Stimulated activated CD4-positive, alpha-beta T cell treated with anti-CD3 and anti-CD28 coated beads, Interleukin-12 subunit alpha, Interleukin-12 subunit beta, amount 100 ng/mL, for 48 hours (primary cell): ENCODE measurements at places on chromosomes 7 and 10.

DNA sequence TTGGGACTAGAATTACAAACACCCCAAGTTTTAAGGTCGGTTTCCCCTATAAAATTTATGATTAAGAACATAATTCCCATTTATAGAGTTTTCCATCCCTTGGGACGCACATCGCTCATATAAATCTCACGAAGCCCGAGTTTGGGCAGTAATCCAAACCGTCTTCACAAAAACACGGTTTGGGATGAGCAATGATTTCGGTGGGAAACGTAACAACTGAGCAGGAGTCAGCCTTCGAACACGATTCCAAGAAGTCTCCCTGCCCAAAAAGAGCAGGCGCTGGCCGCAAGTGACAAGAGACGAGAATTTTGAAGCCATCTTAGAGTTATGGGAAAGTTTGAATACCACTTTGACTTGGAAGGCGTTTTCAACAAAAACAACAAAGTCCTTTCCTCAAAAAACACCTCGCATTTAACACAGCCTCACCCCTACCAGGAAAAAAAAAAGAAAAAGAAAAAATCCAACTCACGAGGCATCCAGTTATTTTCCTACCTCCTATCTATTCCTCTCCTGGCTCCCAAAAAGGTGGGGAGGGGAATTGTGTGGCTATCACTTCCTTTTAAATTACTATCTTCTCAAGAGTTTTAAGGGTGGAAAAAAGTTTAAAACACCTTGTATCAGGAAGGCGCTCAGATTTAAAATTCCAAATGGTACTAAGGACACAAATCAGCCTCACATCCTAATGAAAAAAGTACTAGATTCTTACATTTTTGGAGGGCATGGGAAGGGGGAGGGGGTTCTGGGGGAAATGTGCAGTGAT, 1.6 kb downstream of the SEPHS1 start:
- no peak for DNase-seq

GRCh38 chr10:124746992-124747391, 2.8 kb upstream of the FAM53B start:
- no peak for DNase-seq

GRCh38 chr7:2787251-2787951, 56.7 kb downstream of the GNA12 start:
- DNase-seq, result no peak

DNA sequence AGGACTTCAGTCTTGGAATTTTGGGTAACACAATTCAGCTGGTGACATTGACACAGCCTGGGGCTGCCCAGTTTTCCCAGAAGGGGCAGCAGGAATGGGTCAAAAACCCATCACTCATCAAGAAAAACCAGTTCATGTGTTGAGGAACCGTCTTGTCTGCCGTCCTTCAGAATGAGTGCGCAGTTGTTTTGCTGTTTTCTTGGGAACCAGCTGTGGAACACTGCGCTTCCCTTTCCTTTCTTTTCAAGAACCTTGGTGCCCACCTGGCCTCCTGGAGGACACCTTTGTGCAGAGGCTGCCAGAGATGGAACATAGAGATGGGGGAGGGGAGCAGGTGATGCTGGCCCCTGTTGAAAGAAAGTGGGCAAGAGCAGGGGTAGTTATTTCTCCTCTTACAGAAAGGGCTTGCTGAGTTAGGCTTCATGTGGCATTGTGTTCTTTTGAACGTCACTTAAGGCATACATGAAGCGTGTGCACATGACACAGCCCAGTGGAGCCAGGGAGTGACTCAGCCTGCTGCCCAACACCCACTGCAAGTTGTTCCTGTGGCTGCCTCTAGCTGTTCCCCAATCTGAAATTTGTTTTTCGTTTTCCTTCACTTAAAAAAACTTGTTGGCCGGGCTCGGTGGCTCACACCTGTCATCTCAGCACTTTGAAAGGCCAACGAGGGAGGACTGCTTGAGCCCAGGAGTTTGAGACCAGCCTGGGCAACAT, 87.4 kb upstream of the TNS3 start:
- no peak for DNase-seq

DNA sequence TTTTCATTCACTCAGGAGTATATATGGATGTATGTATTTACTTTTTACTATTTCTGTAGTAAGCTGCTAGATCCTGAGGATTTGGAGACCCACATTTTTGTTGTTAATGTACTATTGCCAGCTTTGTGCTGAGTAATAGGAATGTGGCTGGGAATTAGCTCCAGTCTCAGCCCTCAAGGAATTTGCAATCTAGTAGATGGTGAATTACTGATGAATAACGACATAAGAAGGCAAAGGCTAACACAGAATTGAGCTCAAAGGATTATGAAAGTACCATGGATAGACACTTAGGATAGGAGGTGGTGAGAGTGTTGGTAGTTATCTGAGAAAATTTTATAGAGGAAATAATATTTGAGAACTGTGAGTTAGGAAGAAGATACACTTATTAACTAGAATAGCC, 19.9 kb downstream of the CASD1 start:
- DNase-seq, result no peak

- no peak for DNase-seq
These were observed 3.9 kb downstream of the ADD3 start for GRCh38 chr10:110011681-110012080.

GRCh38 chr7:30771880-30772425, 736 bp downstream of the MINDY4 start:
- DNase-seq, result no peak

GRCh38 chr7:151736403-151736909, 140.5 kb downstream of the PRKAG2 start:
- DNase-seq, result no peak

- DNase-seq, result no peak
These were observed 49.1 kb downstream of the SYPL1 start for GRCh38 chr7:106063024-106063423.

DNA sequence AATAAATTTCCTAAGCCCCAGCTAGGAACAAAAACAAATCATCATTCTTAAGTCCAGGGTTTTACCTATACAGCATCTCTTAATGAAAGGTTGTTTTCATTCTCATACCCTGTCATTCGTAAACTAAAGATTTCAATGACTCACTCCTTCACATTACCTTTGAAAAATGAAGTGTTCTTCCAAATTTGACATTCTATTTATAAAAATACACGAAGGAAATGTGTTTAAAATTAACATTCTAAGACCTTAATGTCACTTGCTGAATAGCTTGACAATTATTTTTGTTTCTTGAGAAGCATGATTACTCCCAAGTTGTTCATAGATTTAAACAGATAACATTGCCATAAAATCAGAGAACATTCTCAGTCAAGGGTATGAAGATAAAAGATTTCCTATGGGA, 1188.3 kb upstream of the SORCS1 start:
- no peak for DNase-seq

DNA sequence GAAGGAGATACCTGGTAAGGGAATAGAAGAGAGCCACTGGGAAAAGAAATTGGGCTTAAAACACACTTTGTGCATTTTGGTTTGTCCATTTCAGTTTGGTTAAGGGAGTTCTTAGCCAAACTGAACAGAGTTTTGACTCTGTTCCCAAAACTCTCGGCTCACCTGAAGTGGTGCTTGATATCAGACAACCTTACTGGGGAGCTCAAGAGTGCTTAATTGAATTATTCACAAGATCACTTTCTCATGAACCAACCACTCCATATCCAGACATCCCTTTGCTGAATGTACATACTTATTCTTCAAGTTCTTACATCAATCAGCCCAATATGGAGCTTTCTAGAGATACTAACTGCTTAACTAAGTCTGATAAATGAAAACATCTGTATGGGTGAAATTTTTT, 413.1 kb downstream of the GRM8 start:
- no peak for DNase-seq

GRCh38 chr10:67935223-67935622, 50.8 kb downstream of the SIRT1 start:
- no peak for DNase-seq

DNA sequence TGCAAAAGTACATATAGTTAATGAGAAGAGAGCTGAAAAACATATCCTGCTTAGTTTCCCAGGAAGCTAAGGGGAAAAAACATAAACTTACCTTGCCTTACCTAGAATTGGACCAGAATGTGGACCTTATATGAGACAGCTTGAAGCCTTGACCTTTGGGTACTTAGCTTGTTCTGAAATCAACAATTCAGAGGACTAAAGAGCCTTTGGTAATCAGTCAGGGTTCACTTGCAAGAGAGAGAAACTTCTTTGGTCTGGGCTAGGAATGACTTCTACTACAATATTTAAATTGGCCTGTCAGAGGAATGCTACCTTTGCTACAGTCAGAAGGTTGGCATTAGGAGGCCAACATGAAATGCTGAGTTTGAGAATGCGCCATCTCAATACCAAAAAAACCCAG, 24.9 kb downstream of the SAMD8 start:
- no peak for DNase-seq

DNA sequence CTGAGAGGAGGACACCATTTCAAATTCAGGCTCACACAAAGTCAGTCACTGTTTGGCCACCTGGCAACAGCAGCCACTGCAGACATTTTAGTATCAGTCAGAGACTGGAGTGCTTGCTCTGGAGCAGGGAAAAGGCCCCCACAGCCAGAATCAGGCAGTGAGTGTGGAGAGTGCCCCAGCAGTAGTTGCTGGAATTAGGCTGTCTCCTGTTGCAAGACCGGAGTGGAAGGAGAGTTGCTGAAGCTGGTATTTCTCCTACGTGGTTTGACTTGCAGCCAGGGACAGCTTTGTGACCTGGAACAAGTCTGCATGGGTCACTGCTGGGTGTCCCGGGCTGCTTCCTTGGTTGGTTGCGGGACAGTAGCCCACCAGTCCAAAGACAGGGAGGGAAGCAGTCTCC, 78.4 kb upstream of the TMEM168 start:
- DNase-seq, result no peak

DNA sequence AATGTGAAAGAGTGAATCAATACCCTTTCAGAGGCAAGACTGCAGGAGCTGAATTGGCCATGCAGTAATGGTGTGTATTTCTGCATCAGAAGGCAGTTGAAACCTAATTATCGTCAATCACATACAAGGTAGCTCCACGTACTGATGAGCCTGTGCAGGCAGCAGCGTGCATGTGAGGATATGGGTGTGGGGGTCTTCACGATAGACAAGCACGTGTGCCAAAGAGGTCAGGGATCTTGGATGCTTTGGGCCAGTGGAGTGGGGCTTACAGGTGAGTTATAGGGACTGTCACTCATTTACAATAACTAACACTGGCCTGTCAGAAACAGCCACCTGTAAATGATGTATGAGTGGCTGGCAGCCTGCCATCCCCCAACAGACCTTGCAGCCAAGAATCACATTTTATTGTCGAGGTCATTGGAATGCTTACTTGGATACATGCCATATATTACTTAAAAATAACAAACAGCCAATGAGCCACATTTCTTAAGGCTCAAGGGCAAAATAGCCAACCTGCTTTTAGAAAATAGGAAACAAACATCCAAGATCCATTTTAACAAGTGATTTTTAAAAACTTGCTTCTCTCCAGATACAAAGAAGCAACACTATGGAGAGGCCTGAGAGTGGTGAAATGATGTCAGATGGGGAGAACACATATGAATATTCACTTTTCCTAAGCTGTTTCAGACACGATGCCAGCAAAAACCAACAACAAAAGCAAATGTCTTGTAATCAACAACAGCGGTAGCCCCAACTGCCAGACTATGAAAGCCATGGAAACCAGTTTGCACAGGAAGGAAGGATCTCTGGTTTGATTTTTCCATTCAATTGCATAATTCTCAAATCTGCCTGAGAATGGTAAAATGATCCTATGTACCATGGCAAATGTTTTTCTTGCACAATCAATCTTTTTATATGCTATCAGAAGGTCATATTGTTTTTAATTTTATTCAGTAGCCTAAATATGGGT, 210.7 kb downstream of the SKAP2 start:
- no peak for DNase-seq

DNA sequence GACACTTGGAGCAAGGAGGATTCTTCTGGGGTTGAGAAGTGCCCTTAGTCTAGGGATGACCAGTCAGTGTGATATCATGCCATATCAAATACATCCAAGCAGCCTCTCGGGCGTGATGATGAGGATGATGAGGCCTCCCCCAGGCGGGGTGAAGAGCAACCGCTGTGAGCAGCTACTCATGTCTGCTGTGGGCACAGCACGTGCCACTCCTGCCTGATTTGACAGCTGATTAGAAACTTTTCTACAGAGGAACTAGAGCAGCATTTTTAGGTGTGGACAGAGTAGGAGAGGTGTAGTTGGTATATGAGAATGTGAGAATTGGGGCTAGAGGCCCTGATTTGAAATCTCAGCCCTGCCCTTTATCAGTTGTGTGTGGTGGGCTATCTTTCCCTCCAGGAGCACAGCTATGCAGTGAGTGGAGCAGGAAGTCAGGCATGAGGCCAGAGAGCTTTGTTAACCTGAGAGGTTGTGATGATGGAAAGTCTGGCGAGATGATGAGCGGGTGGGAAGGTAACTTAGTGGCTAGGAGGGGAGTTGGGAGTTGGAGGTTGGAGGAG, 49.6 kb upstream of the COBL start:
- DNase-seq, result no peak
